ENCODE measurements at places on chromosomes 6 and 20.

- DNase-seq, result no peak
These were observed 108.9 kb downstream of the IMPG1 start for GRCh38 chr6:75963569-75963968.

DNA sequence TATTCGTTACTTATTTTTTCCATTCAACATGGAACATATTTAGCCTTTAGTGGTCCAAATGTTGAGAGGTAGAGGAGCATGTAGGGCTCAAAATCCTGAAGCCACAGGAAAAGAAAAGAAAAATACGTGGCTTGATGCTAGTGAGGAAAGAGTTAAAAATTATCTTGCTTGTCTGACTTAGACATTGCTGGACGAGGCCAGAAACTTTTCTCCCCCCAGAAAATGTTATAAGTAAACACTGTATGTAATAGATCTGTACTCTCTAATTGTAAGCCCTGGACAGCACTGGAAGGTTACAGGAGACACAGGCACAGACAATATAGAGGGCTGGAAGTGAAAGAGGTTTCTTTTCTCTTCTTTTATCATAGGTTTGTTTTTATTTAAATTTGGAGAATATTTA, 165.6 kb downstream of the ZFP64 start:
- DNase-seq, result no peak

DNA sequence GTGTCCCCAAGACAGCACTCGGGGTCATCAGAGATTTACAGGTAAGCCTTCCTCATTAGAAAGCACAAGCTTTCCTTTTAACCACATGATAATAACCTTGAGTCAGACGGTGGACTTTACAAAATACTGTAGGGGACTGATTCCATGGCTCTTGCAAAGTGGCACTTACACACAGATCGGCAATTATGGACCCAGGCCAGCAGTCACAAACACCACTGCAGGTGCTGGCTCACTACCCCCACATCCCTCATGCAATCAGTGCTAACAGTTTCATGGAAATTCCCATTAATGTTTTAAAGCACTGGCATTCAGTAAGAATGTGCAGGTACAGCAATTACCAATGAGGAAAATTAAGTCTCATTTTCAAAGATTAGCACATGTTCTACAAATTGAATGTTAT, 516.5 kb downstream of the PRKN start:
- no peak for DNase-seq

- DNase-seq, result no peak
These were observed 46.7 kb downstream of the KCNK5 start for GRCh38 chr6:39182604-39183003.

GRCh38 chr6:97399208-97399607, 116.2 kb upstream of the MMS22L start:
- DNase-seq, result no peak

GRCh38 chr6:170433163-170434116, 119.7 kb downstream of the PSMB1 start:
- DNase-seq, result no peak

GRCh38 chr6:143127941-143128680, 67.4 kb downstream of the AIG1 start:
- no peak for DNase-seq

- DNase-seq, result no peak
These were observed 24.6 kb downstream of the MYLK4 start for GRCh38 chr6:2725999-2726567.

GRCh38 chr6:44151348-44152108, 7.1 kb upstream of the CAPN11 start:
- DNase-seq, result no peak

GRCh38 chr20:56715902-56716519, 86.9 kb downstream of the TFAP2C start:
- no peak for DNase-seq

GRCh38 chr20:64115171-64115911, 8.0 kb upstream of the NPBWR2 start:
- DNase-seq, result peak; percentile 45

- no peak for DNase-seq
These were observed 4.5 kb downstream of the LMBRD1 start for GRCh38 chr6:69792292-69792691.

GRCh38 chr6:149885888-149886287, 12.0 kb downstream of the RAET1E start:
- DNase-seq, result no peak

DNA sequence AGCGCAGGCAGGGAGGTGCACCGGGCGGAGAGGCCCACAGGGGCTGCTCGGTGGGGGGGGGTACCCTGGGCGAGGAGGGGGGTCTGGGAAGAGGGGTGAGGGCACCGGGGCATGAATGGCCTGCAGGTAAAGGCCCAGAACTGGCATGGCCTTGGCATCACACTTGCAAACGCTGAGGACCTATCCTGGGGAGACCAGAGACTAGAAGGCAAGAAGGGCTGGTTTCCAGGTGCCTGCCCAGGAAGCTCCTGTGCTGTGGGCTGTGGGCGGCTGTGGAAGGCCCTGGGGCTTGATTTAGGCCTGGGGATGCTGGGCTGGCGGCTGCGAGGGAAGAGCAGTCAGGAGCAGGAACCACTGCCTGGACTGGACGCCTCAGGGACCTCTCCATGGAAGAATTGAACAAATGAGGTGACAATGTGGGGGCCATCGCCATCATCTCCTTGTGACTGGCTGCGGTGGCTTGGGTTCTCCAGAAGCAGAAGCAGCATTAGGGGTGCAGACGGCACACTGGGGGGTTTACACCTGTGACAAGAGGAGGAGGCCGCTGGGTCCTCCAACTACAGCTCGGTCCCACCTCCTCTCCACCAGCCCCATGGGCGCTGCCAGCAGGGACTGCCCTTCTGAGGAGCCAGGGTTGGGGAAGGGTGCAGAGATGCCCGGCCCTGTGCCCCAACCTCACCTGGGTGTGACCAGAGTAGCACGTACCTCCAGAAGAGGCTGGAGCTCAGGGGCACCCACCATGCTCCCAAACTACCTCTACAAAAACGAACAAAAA, 32.1 kb upstream of the IRF4 start:
- no peak for DNase-seq

DNA sequence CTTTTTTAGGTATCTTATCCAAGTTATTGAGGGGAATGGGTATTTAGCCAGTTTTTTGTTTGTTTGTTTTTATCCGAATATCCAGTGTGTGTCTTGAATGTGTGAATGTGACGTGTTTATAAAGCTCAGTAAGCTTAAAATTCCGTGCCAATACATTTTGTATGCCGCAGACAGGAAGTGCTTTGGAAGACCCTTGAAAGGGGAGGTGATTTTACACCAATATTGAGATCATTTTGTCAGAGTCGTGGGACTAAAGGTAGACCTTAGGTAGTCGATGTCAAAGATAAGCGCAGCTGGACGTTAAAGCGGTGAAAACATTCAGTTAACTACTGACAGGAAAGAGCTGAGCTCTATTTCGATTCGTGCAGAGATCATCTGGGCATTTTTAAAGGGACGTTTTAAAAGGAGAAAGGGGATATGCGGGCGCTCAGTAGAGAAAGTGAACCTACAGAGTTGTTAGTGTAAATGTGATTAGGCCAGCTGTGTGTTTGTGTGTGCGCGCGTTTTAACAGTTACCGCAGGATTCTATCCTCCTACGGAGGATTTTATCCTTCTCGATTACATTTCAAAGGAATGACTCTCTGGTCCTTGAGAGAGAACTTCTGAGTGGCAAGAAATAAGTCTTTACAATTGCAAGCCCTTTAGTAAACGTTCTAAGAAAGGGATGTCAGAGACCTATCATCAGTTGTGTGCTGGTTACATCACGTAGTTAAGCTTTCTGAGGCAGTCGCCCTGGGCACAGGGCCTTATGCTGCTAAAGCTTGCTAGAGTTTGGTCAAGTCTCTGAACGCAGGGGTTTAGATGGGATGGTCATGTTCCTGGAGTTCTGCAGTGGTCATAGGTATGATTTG, 625 bp upstream of the ECHDC1 start:
- DNase-seq, result no peak

DNA sequence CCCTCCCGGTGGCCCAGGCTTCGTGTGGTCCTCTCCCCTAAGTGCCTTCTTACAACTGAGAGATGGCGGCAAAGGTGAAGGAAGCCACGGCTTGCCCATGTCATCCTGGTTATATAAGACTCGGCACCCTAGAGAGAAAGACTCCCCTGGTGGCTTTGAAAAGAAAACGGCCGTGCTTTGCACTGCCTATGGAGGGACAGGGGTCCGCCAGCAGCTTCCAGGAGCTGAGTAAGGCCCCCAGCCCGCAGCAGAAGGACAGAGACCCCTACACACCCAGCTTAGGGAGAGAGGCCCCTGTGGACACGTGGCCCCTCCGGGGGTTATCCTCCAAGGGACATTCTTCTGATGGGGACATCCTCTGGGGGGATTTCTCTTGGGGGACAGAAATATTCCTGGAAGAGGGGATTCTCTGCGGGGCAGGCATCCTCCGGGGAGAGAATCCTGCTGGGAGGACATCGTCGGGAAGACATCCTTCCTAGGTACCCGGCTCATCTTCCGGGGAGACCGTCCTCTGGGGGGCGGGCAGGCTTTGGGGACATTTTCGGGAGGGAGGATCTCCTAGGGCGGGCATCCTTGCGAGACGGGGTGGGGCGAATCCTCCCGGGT, 511 bp upstream of the OGFR start:
- DNase-seq, result no peak

DNA sequence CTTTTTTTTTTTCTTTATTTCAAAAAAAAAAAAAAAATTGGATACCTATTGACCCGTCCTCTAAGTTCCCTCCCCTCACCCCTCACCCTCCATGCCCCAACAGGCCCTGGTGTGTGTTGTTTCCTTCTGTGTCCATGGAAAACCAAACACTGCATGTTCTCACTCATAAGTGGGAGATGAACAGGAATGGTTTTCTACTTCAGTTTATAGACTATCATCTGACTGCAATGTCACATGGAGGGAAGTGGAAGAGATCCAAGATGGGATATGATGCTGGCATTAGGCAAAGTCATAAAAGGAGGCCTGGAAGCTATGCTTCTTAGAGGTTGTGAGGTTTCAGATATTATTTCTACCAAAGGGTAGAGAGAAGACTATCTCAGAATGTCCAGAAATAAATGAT, 237.5 kb downstream of the MAFB start:
- DNase-seq, result no peak

- DNase-seq, result no peak
These were observed 9.5 kb upstream of the SPAG4 start for GRCh38 chr20:35606127-35606526.

Measured in NCI-H187 (cell line).